ENCODE measurements at places on chromosomes 12 and 14.

DNA sequence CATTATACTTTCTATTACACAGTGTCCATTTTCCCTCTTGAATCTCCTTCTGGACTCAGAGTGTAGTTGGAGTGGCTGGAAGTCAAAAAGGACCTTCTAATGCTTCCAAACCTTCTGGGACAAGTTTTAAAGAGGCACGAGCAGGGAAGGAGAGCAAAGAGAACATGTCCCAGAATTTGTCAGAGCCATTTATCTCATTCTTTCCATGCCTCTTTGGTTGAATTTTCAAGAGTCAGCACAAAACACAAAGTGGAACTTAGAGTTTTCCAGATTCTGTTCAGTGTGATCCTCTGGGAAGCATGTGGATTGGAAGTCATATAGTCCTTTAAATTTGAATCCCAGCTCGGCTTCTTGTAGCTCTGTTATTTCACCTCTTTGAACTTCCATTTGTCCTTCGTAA is 138.2 kb upstream of the PWP1 start:
- no peak for DNase-seq

GRCh38 chr14:101408077-101408831 is 153.0 kb upstream of the DIO3 start:
- no peak for DNase-seq

- peak; percentile 53 for DNase-seq
Observed at GRCh38 chr12:132153501-132154340, 9.5 kb downstream of the NOC4L start.

GRCh38 chr12:45794422-45794821 is 64.9 kb downstream of the ARID2 start:
- no peak for DNase-seq

DNA sequence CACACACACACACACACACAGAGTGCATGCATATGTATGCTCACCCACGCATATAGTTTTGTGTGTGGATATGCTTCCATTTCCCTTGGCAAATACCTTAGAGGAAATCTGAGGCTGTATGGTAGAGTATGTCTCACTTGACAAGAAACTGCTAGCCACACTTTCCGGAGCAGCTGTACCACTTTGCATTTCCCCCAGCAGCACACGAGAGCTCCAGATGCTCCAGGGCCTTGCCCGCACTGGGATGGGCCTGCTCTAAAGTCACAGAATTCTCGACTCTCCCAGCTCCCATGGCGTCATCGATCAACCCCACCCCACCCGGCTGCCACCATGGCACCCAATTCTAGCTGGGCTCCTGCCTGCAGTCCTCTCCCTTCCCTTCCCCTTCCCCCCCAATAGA is 21.9 kb downstream of the CLMN start:
- no peak for DNase-seq

GRCh38 chr14:67589204-67589770 is 10.8 kb downstream of the PIGH start:
- DNase-seq = no peak

DNA sequence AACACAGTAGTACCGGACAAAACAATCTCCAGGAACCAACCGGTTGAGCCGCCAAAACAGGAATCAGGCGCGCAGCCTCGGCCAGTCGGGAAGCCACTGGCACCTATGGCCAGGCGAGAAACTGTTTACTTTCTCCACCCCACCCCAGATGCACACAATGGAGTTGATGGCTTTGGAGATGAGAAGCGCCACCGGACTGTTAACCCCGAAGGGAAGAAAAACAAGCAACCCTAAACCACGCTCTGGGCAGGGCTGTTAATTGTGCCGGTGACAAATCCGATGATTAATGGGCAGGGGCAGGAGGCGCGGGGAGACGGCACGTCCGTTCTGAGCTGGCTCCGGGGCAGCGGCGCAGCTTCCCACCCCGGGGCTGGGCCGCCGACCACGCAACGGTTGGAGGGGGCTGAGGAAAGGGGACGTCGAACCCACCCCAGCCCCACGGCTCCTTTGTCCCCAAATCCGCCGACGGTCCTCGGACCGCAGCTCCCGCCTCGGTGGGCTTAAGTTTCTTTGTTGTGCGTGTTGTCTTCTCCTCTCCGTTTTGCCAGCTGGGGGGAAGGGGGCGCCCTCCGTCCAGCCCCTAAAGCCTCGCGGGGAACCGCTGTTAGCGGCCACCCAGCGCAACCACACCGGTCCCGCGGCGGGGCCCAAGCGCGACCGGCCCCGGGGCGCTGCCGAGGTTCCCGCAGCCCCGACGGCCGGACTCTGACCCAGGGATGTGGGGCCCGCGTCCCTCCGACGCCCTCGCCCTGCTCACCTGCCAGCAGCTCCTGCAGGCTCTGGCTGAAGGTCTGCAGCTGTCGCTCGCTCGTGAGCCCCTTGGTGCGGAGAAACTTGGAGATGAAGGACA is 790 bp downstream of the BTG1 start:
- DNase-seq = peak; percentile 83

DNA sequence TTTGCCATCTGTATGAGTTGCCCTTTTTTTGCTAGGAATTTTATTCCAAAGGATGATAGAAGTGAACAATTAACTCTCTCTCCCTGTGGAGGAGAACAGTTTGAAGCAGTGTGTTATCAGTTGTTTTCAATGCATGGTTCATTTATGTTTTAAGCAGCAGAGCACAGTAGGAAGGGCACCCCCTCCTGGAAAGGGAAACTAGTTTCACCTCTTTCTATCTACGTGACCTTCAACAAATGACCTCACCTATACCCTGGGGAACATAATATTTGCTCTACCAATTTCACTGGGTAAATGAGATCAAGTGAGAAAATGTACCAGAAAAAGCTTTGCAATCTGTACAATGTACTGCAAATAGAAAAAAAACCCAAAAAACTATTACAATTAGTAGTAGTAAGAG is 5.4 kb upstream of the DCP1B start:
- peak; percentile 9 for DNase-seq

GRCh38 chr12:115440438-115440837 is 756.5 kb upstream of the TBX3 start:
- no peak for DNase-seq

- no peak for DNase-seq
Observed at GRCh38 chr12:121018860-121019617, 2.8 kb upstream of the C12orf43 start.

DNA sequence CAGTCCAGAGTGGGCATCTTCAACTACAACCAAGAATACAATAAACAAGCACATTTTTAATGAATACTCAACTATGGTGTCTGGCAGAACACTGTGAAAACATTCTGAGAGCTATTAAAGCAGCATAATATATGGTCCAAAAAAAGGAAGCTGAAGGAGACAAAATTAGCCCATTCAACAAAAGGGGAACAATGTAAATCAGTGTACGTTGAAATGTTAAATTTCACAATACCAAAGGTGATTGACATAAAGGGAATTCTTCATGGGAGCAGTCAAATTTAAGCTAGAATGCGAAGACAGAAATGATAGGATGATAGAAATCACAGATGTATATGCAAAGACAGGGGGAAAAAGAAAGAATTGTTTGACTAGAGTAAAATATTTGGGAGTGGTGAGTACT is 41.3 kb upstream of the SYCP3 start:
- no peak for DNase-seq

GRCh38 chr12:25194722-25195055 is 271 bp downstream of the DNAI7 start:
- DNase-seq = no peak

- no peak for DNase-seq
Observed at GRCh38 chr12:16090974-16091373, 179.8 kb downstream of the DERA start.

GRCh38 chr12:116502989-116503496 is 56.1 kb upstream of the MAP1LC3B2 start:
- no peak for DNase-seq

DNA sequence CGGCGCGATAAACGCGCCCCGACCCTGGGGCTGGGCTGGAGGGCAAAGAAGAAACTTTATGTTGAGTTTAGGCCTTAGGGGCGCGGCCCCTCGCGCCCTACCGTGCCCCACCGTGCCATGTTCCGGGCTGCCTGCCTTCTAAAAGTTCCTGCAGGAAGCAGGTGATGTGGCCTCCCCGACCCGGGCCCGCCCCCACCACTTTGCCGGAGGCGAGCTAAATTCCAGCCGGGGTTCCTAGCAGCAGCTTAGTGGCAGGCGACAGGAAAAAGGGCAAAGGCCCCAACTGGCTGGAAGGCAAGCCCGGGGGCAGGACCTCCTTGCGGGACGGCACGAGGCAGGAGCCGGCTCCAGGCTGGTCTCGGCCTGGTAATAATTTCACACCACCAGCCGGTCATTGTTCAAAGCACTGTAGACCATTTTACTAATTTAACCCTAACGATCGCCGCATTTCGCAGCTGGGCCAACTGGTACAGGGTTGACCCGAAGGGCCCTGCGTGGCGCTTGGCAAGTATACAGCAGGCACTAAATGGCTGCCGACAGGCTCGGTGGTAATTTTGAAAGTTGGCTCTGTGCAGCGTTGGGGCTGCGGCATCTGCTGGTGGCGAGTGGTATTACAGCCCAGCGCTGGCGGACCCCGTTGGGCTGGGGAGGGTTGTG is 895 bp upstream of the CCDC88C start:
- DNase-seq = peak; percentile 79

GRCh38 chr12:109274381-109274780 is 34.7 kb downstream of the FOXN4 start:
- DNase-seq = no peak

DNA sequence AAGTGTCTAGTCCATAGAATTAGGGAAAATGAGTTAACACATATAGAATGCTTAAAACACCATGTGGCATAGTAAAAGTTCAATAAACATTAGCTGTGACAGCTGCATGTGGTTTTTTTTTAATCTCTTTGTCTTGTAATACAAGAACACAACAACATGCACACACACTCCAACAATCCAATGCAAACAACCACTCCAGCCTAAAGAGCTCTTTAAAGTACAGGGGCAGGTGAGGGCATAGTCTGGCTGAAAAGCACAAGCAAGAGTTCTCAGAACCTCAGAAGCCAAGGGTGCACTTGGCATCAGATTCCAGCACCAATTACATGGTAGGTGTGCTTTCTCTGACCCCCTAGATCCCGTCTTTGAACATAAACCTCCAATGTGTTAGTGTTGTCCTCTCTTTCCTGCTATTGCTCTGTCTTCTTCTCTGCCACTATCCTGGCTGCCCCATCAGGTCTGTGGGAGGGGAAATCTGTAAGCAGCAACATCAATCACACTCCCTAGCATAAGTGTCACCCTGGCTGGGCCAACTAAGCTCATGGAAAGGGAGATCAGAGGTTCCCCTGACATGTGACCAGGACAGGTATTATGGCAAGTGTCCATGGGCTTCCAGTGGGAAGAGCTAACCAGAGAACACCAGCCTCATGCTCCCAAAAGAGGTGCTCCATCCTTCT is 91.0 kb downstream of the SLC8A3 start:
- DNase-seq = no peak

DNA sequence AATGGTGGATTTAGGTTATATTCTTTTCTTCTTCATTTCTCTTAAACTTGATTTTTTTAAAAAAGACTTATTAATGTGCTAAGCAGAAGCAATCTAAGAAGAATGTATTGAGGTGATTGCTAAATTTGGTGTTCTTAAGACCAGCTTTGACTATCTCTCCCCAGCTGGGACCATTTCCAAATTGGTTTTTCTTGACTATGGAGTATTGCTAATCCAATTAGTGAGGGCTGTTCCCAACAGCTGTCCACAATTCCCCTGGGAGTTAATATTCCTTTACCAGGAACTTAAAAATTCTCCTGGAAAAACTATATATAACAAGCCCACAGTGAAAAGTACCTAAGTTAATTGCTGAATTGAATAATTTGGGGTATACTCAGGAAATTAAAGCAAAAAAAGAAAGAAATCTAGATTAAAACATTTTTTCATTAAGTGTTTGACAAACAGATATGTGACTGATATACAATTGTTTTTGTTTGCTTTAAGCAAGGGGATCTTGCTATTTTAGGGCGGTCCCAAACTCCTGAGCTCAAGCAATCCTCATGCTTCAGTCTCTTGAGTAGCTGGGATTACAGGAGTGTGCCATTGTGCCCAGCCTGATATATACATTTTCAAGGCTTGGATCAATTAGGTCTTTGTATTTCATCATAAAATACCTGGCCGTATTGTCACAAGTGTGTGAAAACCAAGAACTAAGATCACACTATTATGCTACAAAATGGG is 105.0 kb downstream of the FAR2 start:
- DNase-seq = no peak

DNA sequence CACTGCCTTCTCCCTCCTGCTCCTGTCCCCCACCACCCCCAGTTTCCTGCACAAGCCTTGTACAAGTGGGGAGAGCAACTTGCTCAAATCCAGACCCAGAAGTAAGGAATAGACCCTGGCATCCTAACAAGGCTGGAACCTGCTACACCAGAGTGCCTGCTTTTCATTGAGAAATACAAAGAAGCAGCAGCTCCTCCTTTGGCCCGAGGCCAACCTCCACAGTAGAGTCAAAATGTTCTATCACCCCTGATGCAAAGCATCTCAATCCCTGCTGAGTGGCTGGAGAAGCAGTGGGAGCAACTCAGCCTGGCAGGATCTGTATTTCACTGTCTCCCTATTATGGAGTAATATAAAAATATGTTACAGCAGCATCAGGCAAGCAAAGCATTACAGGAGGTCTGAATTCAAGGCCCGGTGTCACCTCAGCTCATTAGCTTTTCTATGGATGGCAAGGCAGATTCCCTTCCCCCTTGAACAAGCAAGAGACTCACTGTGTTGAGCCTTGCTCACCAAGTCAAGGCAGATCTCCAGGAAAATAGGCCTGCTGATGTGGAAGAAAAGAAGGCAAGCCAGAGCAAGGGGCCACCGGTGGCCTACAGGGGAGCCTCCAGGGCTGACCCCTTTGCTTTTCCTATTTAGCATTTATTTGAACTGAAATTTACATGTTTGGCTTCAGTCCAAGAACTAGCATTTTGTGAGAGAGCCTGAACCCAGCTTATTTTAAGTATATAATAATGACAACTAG is 186.3 kb upstream of the EGLN3 start:
- DNase-seq = no peak

DNA sequence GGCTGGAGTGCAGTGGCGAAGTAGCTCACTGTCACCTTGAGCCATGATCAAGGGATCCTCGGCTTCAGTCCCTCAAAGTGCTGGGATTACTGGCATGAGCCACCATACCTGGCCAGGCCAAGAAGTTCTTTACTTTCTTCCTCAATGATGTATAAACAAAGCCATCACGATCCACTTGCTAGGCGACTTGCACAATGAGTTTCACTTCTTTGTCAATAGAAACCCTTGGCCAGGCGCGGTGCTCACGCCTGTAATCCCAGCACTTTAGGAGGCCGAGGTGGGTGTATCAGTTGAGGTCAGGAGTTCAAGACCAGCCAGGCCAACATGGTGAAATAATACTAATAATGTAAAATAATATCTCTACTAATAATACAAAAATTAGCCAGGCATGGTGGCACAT is 14.4 kb upstream of the SPSB2 start:
- no peak for DNase-seq

- no peak for DNase-seq
Observed at GRCh38 chr12:19801941-19802340, 362.6 kb downstream of the AEBP2 start.

All from CD4-positive, alpha-beta T cell treated with Interleukin-4 for 4 hours (primary cell).